ENCODE measurements at places on chromosomes 16 and 17. TPM values are rescaled to one million over a fixed set of nuclear protein-coding genes. Genes with fewer than 3 reads are reported as not detected.

DNA sequence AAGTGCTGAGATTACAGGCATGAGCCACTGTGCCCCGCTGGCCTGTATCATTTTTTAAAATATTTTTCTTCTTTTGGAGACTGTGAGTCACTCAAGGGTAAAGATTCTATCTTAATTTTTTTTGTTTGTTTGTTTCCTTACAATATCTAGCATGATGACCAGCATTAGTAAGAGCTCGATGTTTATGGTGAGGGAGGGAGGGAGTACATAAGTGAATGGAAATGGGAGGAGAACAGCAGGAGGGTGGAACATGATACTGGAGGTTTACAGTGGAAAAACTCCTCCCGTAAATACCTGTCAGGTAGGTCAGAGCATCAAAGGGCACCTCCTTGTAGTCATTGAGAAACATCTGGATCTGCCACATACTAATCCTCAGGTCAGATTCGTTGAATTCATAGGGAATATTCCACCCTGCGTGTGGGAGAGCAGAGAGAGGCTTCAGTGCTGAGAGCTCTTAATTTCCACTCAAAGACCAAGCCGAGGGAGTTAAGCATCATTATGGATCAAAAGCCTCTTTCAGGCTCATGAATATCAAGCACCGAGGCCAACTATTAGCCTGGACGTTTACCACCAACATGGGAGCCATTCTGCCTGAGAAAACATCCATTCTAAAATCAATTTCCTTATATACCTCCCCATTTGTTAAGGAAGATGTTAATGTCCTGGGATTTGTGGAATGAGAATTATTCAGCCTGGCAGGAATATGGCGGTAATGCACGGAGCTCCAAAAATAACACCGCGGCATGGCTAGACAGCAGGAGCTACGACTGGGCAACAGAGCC lies 51.8 kb downstream of the LYRM1 start:
- no peak for DNase-seq

The SHMT1 gene
- total RNA-seq: 27.6 TPM

DNA sequence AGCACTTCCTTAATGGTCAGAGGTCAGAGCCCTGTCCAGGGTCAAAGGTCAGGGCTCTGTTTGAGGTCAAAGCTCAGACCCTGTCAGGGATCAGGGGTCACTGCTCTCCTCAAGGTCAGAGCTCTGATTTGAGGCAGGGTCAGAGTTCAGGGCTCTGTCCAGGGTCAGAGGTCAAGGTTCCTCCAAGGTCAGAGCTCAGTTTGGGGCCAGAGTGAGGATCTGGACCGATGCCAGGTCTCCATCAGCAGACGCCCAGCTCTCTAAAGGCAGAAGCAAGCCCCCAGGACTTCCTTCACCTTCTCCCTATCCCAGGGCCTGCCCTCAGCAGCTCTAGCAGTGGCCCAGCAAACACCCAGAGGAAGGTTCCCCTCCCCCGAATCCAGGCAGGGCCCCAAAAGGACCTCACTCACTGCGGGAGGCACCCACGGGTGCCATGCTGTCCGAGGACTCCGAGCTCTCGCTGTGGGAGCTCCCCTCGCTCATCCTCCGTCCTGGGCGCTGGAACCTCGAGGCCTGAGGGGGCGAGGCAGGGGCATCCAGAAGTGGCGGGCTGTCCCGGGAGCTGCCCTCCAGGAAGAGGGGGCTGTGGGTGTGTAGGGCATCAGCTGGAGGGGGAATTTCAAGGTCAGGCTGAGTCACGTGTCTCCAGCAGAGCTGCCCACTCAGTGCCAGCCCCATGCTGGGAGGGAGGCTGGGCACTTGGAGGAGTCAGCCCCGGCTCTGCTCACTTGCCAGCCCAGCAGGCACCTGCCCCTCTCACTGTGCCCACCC lies 26.7 kb downstream of the PIMREG start:
- no peak for DNase-seq

GRCh38 chr16:89827383-89828198 lies 684 bp upstream of the SPIRE2 start:
- DNase-seq: peak; percentile 77
